ENCODE measurements at places on chromosomes 12 and 14.

GRCh38 chr12:109154451-109155438 lies 38.4 kb downstream of the ACACB start:
- DNase-seq = peak; percentile 87

GRCh38 chr12:93441081-93441616 lies 598 bp downstream of the UBE2N start:
- DNase-seq = peak; percentile 48

DNA sequence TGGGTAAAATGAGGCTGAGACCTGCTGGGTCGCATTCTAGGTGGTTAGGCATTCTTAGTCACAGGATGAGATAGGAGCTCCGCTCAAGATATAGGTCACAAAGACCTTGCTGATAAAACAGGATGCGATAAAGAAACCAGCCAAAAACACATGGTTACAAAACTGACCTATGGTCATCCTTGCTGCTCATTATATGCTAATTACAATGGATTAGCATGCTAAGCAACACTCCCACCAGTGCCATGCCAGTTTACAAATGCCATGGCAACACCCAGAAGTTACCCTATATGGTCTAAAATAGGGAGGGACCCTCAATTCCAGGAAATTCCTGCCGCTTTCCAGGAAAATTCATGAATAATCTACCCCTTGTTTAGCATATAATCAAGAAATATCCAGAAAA lies 132.4 kb downstream of the BRMS1L start:
- no peak for DNase-seq

- peak; percentile 42 for DNase-seq
These were observed 10.9 kb upstream of the IL26 start for GRCh38 chr12:68236421-68237059.

GRCh38 chr12:132835076-132836025 lies 6.7 kb upstream of the GOLGA3 start:
- no peak for DNase-seq

GRCh38 chr14:32509632-32510187 lies 180.6 kb downstream of the AKAP6 start:
- DNase-seq = no peak

DNA sequence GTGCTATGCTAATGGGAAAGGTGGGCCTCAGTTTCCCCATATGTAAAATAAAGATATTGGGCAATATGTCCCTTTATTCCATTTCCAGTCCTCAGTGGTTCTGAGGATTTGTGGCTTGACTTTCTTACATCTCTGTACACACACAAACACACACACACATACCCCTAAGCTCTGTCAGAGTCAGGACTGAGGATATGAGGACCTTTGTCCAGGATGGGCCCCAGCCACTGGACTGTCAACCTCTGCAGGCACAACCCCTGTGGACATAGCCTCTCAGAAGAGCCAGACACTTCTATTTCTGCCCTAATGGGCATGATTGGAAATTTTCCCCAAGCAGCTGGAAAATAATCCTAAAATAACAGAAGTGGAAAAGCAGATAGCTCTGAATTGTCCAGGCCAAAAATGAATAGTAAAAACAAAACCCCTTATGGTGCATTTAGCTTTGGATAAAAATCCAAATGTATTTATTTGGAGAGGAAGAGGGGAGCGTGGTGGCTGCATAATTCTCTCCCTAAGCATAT lies 50.2 kb downstream of the RIN3 start:
- no peak for DNase-seq

GRCh38 chr12:32322354-32322753 lies 77.0 kb upstream of the FGD4 start:
- DNase-seq = no peak

DNA sequence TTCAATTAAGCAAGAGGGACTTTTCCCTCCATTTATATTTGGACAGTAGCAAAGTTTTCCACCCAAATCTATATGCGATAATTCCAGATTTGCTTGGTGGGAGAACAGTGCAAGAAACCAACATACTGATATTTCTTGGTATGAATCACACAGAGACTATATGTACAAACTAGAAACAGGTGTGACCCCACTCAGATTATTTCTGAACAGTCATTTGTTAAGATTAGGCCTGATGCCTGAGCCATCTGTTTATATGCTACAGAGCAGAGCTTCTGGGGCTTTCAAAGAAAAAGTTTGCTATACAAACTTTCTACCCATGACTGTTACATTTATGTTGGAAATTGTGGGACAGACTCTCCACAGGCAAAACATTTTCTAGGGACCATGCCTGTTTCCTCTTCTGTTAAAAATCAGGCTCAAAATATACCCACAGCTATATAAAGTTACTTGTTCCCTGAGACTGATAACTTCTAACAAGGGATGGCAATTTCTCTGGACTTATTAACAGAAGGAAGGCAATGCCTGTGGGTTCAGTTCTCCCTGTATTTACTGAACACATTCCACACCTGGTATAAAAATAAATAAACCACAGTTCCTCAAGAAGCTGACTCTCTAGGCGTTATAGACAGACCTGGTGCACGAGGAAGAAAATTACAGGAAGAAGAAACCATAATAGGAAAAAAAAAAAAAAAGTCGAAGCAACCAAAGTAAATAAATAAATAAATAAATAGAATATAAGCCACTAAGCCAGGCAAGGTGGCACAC lies 8.0 kb downstream of the PTPN21 start:
- DNase-seq = no peak
